NCI-H460 (cell line): ENCODE measurements at places on chromosomes 2 and 18.

DNA sequence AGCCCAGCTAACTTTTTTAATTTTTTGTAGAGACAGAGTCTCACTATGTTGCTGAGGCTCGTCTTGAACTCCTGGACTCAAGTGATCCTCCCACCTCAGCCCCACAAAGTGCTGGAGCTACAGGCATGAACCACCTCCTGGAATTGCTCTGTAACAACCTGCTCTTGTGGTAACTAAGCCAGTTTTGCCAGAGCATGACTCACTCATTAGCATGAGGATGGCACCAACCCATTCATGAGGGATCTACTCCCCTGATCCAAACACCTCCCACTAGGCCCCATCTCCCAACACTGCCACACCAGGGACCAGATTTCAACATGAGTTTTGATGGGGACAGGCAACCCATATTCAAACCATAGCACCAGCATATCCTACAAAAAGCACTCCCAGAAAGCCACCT is 348.9 kb upstream of the RAB12 start:
- DNase-seq: no peak

GRCh38 chr2:101770726-101771125 is 73.2 kb downstream of the MAP4K4 start:
- DNase-seq: peak; percentile 56

GRCh38 chr18:44679914-44680272 is 795 bp upstream of the SETBP1 start:
- DNase-seq: peak; percentile 25

DNA sequence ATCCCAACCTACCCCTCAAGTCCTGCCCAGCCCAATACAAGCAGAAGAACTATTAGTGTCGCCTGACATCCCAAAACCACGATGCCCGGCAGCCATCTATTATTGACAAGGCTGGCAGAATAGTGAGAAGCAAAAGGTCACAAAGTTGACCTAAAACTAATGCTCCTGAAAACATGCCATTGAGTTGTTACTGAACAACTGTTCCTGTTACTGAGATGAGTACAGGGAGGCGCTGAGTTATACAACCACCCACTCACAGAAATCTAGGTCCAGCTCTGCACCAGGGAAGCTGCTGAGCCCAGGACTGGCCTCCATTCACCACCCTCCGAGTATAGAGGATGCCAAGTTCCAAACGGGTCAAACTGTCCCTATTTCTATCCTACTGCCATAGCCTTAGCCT is 180.0 kb upstream of the ACAA2 start:
- no peak for DNase-seq

- no peak for DNase-seq
Measured at GRCh38 chr2:237405006-237405559, 8.9 kb downstream of the COL6A3 start.

- no peak for DNase-seq
Measured at GRCh38 chr2:135744760-135745314, 3.2 kb downstream of the UBXN4 start.

DNA sequence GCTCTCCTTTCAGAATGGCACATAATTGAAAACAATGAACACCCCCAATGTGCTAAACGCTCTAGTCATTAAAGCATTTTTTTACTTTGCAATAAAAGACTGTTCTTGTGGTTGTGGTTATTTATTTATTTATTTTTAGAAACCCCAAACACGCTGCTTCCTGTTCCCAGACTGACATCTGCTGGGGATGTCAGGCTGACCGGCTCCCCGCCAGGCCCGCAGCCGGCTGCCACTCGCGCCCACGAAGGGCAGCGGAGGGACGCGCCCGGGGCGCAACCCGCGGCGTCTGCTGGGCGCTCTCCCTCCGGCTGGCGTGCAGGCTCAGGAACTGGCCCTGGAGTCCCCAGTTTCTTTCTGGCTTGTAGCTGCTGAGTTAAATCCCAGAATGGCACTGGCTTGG is 83.1 kb upstream of the SP3 start:
- no peak for DNase-seq

DNA sequence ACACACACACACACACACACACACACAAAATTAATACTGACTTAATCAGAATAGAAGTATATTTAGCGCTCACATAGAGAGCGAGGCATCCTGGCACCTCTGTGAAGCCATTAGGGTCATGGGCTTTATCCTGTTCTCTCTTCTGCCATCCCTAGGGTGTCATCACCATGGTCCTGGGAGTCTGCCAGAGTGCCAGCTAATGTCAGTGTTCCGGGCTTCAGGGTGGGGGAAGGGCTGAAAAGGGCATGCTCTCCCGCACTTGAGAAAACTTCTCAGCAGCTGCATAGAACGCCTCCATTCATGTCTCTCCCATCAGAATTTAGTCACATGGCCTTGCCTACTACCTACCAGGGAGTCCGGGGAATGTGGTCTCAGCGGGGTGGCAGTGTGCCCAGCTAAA is 19.7 kb upstream of the DYNC2LI1 start:
- DNase-seq: no peak

- DNase-seq: peak; percentile 71
Measured at GRCh38 chr2:162890690-162891311, 52.2 kb upstream of the KCNH7 start.

DNA sequence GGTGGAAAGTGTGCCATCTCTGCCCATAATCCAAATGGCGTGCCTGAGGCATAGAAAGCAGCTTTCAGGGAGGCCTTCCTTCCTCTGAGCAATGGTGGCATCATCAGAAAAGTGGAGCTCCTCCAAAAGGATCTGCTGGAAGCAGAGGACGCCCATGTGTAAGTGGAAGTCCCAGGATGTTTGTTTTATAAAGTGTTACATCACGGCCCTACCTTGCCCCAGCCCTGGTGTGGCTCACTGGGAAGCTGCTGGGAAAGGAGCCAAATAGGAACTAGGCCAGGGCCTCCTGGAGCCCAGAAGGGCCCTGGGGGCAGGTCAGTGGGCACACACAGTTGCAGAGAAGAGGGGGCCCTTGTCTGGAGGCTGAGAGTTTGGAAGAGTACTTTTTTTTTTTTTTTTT is 4.2 kb upstream of the ODC1 start:
- peak; percentile 60 for DNase-seq

DNA sequence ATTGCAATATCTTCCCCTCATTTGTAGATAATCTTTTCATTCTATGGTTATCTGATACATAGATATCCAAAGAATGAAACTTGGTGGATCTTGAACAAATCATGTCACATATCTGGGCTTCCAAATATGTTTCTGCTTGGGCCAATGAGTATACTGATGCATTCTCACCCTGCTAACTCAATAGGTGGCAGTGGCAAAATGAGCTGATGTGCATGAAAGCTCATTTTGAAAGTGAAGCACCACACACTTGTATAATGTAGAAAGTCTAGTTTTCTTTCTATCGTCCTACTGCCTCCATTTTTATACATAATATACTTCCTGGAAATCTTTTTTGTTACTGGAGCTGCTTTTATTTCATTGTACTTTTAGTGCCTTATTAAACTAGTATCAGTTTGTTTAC is 208.2 kb downstream of the PRKCE start:
- DNase-seq: no peak
